ENCODE measurements at places on chromosomes 5 and 9.

DNA sequence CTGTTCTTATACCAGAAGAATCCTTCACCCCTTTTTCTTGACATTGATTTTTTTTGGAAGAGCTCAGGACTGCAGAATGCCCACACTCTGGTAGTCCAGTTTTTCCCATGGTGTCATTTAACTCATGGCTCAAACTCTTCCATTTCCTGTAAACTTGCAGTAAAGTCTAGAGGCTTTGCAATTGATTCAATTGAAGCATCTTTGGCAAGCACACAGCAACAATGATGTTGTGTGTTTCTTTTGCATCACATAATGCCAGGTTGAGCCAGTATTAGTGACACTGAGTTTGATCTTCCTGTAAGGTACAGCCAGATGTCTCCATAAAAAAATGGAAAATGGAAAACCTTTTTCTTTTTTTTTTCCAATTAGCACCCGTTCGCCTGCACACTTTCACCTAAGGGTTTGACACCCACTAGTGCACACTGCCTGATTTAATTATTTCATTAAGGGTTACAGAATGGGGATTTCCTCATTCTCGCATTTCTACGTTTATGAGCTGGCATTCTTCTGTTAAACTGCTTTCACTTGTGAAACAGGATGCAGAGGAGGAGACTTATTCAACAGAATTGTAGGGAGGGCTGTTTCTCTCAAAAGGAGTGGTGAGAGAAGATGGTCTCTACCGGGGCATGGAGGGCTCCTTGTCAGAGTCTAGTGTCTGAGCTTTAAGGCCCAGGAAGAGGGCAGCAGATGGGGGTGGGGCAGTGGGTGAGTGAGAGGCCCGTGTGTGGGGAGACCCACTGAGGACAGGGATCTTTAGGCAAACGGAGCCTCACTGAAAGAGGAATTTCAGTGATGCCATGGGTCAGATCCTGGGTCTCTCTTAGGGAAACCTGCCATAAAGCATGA is 2.2 kb upstream of the S1PR3 start:
- no peak for DNase-seq

GRCh38 chr9:119365291-119366027 is 3.8 kb downstream of the BRINP1 start:
- no peak for DNase-seq

DNA sequence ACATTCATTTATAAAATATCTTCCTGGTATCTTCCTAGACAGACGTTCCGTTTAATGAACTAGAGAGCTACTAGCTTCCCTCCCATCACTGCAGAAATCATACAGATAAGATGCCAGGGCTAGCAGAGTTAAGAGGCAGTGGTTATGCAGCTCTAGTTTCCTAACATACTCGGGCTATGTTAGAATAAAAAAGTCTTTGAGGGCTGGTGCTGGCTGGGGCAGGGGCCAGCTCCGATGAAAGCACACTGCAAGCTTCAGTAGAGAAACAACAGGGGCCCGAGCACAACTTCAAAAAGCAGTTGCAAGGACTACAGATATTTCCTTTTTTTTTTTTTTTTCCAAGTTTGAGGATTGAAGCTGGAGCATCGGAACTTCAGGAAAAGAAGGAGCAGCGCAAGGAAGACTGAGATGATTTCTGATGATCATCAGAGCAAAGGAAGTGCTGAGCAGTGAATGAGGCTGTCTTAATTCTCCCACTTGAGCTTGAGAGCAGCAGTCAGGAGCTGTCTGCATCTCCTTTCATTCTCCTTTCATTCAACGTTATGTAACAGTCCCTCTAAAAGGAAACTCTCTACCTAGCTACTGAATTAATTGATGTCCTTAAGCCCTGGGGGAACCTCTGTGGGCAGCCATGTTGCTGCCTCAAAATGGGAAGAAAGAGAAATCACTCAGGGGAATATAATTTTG is 47.6 kb upstream of the ADCY2 start:
- DNase-seq: no peak

DNA sequence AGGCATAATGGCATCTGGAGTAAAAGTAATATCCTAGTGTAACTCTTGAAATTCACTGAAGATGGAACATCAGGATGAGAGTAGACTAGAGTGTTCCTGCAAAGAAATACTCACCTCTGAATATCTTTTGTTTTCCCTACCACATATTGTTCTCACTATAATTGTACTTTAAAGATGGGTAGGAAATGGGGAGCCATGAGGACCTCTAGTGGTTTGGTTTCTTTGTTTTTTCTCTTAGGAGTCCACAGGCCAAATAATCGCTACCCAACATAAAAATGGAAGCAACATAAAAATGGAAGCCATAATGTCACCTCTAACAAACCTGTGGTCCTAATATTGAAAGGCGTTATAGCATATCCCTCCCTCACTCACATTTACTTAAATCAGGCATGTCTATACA is 2375.8 kb downstream of the MAT2B start:
- no peak for DNase-seq

DNA sequence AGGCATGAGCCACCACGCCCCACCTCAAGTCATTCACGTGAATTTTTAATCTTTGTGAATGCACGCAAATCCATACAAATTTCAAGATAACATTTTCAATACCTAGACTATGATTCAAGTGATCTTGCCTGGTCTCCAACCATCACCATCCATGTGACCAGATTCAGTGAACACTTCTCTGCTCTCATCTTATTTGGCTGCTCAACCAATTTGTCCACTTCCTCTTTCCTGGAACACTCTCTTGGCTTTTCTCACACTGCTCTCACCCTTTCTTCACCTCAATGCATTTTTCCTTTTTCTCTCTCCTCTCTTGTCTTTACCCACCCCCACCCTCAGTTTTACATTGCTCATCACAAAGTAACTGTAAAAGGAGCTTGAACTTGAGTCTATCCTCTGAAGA is 354.7 kb upstream of the KIF2A start:
- DNase-seq: no peak
